ENCODE measurements at places on chromosomes 3 and 15.

DNA sequence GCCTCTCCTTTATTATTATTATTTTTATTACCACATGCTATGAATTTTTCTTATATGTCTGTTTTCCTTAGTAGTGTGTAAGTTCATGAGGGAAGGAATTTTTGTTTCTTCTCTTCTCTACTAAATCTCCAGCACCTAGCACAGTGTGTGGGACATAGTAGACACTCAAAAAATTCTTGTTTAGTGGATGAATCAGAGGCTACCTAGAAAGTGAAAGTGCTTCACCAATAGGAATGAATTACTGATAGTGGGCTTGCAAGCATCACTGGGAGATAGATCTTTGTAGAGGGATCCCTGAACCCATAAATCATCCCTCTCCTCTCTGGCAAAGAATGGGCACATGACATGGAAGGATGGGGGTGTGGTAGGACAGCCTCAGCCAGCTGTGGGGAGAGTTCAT is 8.5 kb downstream of the SPTBN5 start:
- no peak for DNase-seq

DNA sequence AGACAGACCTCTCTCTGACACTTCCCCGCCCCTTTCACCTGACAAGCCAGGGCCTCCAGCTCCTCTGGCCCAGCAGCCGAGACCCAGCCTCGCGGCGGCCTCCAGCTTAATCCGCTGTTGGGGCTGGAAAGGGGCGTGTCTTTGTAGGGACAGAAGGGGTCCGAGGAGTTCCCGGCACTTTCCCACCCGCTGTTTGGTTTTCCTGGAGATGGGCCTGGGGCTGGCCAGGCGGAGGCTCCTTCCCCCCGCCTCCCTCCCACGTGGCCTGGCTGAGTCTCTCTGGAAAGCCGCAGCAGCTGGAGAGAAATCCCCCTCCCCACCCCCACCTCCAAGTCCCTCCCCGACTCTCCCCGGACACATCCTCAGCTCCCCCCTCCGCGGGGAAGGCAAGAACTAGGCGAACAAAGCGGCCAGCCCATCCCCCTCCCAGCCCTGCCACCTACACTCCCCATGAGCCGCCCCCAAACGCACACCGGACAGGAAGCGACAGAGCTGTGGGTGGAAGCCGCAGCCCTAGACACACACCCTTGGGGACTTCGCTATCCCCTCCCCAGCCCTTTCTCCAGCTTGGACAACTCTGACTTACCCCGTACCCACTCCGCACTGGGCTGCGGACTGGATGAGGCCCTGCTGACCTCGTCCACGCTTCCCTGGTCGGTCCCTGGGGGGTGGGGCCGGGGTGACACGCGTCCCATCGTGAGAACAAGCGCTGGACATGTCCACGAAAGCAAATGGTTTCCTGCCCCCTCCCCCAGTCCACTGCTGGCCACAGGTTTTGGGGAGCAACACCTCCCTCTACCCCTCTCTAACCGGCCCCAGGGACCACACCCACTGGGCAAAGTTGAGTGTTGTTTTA is 1.2 kb downstream of the IGDCC4 start:
- peak; percentile 80 for DNase-seq

- no peak for DNase-seq
Observed at GRCh38 chr15:31574766-31575165, 248.1 kb downstream of the KLF13 start.

DNA sequence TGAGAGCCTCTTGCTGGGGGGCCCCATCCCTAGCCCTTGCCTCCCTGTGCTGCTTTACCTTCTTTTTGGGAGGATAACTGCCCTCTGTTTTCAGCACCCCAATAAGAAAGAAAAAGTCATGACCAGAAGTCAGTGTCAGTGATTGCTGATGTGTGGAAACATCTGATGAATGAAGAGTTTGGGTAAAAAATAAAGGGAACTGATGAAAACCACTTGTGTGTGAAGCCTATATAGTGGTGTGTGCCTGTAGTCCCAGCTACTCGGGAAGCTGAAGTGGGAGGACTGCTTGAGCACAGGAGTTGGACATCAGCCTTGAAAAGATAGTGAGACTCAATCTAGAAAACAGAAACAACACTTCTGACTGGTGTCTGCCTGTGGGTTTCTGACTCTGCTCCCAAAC is 9.8 kb upstream of the CELSR3 start:
- DNase-seq: no peak

GRCh38 chr3:84039099-84039498 is 919.7 kb upstream of the CADM2 start:
- no peak for DNase-seq

DNA sequence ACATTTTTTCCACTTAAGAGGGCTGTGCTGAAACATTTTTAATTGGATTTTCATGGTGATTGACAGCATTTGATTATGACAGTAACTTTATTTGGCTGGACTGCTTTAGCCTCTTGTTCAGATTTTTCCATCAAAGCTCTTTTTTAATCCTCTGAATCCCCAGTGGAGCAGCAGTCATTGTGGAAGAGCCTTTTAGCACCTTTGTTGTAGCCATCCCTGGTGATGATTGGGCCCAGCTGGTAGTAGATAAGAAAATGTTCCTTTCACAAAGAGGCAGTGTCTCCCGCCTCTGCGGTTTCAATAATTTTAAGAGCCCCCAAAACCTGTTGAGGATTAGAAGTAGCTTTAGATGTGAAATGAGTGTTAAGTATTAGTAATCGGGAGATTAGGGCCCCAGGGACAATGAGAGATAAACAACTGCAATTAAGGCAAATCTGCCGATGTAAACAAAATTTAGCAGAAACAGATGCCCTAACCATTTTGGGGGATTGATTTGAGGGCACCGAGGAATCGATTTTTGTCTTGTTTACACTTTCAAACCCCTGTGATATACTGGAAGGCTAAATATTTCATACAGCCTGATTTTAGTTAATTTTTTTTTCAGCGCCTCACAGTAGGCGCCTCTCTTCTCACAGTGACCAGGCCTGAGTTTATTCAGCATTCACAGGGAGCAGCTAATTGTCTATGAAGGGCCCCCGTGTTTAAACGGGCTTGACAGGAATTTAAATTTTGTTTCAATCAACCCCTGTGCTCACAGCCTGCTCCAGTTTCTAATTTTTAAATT is 43.2 kb upstream of the SKOR1 start:
- DNase-seq: no peak
